ENCODE measurements at places on chromosomes 16 and 17. TPM values are rescaled to one million over a fixed set of nuclear protein-coding genes. Genes with fewer than 3 reads are reported as not detected.

Gene DRC3
- total RNA-seq, result 1.1 TPM

Gene ZG16B
- not detected for total RNA-seq

GRCh38 chr16:67962135-67962534 is 6.3 kb downstream of the SLC12A4 start:
- H3K27ac ChIP-seq, result no peak overlapping the region
- peaks cover 40% of the 10 kb centered on the region for H3K4me1 ChIP-seq

DNA sequence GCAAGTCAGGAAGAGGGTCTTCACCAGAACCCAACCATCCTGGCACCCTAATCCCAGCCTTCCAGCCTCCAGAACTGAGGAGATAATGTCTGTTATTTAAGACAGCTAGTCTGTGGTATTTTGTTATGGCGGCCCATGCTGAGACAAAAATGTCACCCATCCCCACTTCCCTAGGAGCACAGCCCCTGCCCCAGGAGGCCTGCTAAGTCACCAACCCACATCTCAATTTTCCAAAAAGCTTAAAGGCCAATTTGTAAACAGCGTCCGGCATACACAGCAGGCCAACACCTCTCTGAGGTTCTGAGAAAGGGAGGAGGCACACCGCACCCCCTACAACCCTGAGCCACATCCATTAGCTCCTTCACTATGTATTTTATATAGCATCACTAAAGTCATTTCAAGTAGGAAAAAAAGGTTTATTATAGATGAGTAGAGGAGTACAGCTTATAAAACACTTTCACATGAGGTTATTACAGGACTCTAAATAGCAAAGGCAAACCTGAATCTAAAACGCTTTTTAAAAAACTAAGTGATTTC is 6.9 kb downstream of the TMEM170A start:
- H3K27ac ChIP-seq, result no peak overlapping the region
- no peak overlapping the region for H3K4me3 ChIP-seq
- H3K36me3 ChIP-seq, result no peaks in the 10 kb centered on the region
- DNase-seq, result no peak

Gene MT1A
- total RNA-seq, result not detected

GRCh38 chr16:75565640-75566039 is 539 bp upstream of the GABARAPL2 start:
- peak overlapping the region; percentile 83 for H3K27ac ChIP-seq
- peaks cover 9% of the 10 kb centered on the region for H3K27me3 ChIP-seq
- peaks cover 11% of the 10 kb centered on the region for H3K4me1 ChIP-seq
- peak overlapping the region; percentile 95 for H3K4me3 ChIP-seq

GRCh38 chr16:85983606-85984230 is 84.8 kb downstream of the IRF8 start:
- H3K36me3 ChIP-seq, result no peaks in the 10 kb centered on the region
- H3K27me3 ChIP-seq, result peaks cover 40% of the 10 kb centered on the region
- no peak for DNase-seq
- no peaks in the 10 kb centered on the region for H3K4me1 ChIP-seq
- H3K27ac ChIP-seq, result no peak overlapping the region

DNA sequence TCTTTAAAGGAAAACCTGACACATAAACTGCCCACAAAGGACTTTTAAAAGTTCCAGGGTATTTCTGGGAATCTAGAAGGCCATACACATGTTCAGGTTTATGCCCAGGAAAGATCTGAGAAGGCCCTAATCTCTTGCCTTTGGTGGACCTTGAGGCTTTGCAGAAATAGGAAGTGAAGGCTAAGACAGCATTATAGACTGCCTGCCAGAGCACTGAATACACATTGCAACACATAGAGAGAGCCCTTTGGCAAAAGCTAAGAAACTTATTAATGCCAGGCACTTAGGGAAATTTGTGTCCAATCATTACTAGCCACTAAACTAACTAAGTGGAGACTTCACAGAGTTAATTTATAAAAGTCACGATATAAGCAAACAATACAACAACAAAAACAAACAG is 70.4 kb downstream of the MMD start:
- H3K4me1 ChIP-seq, result no peaks in the 10 kb centered on the region
- no peak for DNase-seq
- H3K27ac ChIP-seq, result no peak overlapping the region

Gene CLEC19A
- not detected for total RNA-seq

- no peaks in the 10 kb centered on the region for H3K36me3 ChIP-seq
- no peaks in the 10 kb centered on the region for H3K27me3 ChIP-seq
These were observed 79.5 kb downstream of the GNAO1 start for GRCh38 chr16:56270828-56271227.

- H3K4me3 ChIP-seq, result no peak overlapping the region
- no peaks in the 10 kb centered on the region for H3K4me1 ChIP-seq
- H3K27ac ChIP-seq, result no peak overlapping the region
- DNase-seq, result no peak
These were observed 29.3 kb downstream of the GNGT2 start for GRCh38 chr17:49180998-49181635.

- H3K36me3 ChIP-seq, result no peaks in the 10 kb centered on the region
- no peak overlapping the region for H3K27ac ChIP-seq
- peak; percentile 8 for DNase-seq
- H3K27me3 ChIP-seq, result no peaks in the 10 kb centered on the region
These were observed 27.3 kb downstream of the TBC1D16 start for GRCh38 chr17:80008383-80008840.

Gene HOXB1
- not detected for total RNA-seq

DNA sequence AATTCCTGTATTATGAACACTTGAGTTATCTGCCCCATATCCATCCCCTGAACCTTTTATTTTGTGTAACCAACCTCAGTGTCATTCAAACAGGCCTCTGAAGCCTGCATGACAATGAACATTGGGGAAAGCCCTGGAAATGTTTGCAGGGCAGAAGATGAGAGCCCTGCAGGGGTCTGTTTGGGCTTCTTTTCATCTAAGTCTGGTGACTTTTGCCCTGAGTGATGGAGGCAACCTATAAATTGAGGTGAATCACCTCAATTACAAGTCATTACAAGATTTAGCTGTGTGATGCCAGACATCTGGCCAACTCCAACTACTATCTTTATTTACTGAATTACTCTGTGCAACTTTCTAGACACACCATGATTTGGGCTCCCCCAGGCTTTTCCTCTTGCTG is 189.2 kb downstream of the MAF start:
- H3K27me3 ChIP-seq, result no peaks in the 10 kb centered on the region
- no peaks in the 10 kb centered on the region for H3K4me1 ChIP-seq
- no peak overlapping the region for H3K4me3 ChIP-seq
- H3K27ac ChIP-seq, result no peak overlapping the region

Gene HIC1
- total RNA-seq, result 14.5 TPM

- no peaks in the 10 kb centered on the region for H3K4me1 ChIP-seq
- H3K4me3 ChIP-seq, result no peak overlapping the region
- no peaks in the 10 kb centered on the region for H3K27me3 ChIP-seq
- H3K36me3 ChIP-seq, result peaks cover 3% of the 10 kb centered on the region
- no peak overlapping the region for H3K27ac ChIP-seq
- no peak for DNase-seq
These were observed 93.9 kb downstream of the STH start for GRCh38 chr17:46092991-46093390.

- H3K27me3 ChIP-seq, result no peaks in the 10 kb centered on the region
- peaks cover 10% of the 10 kb centered on the region for H3K36me3 ChIP-seq
- H3K4me3 ChIP-seq, result no peak overlapping the region
- no peaks in the 10 kb centered on the region for H3K4me1 ChIP-seq
- no peak for DNase-seq
These were observed 68.2 kb downstream of the RNF213 start for GRCh38 chr17:80328634-80329380.

DNA sequence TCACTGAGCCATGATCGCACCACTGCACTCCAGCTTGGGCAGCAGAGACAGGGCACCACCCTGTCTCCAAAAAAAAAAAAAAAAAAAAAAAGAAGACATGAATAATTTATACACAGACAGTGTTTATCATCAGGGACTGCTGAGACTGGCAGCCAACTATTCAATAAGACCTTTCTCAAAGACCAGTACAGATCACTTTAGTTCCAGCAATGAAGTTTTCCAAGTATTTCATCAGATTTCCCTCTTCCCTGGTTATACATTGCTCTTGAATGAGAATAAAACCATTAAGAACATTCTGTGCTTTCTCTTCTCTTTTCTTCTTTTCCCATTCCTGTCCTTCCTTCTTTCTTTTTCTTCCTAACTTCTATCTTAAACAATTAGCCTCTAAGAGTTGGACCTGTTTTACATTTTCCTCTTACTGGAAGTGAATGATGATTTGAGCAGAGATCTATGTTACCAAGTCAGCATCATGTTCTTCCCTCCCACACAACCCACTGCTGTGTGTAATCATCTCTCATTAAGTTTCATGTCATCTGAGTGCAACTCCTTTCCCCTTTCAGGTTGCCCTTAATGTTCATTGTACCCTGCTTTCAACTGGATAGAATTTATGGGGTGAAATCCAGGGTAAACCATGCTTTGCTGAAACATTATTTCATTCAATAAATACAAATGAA is 35.9 kb upstream of the SMIM36 start:
- H3K27me3 ChIP-seq, result peaks cover 7% of the 10 kb centered on the region
- peak; percentile 42 for DNase-seq
- no peaks in the 10 kb centered on the region for H3K36me3 ChIP-seq
- no peak overlapping the region for H3K27ac ChIP-seq
- H3K4me1 ChIP-seq, result no peaks in the 10 kb centered on the region

Gene PLXDC1
- total RNA-seq, result 8.9 TPM

DNA sequence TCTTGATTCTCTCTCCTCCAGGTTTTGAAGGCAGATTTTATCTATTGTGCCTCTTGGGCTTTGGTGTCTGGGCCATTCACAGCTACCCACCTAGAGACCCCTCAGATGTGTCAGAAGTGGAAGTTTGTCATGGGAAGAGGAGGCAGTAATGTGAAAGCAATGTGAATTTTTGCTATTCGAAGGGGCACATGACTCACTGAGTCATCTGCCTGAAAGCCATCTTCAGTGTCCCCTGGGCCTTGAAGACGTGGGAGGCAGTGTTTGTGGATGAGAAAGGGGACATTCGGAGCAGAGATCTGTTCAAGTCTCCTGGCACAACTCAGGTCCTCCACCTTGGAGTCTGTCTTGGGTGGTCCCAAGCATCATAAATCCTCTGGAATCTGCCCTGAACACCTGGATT is 530.2 kb downstream of the NPIPA7 start:
- no peak overlapping the region for H3K27ac ChIP-seq
- no peaks in the 10 kb centered on the region for H3K4me1 ChIP-seq
- no peak overlapping the region for H3K4me3 ChIP-seq
- no peak for DNase-seq

Gene CD79B
- not detected for total RNA-seq

DNA sequence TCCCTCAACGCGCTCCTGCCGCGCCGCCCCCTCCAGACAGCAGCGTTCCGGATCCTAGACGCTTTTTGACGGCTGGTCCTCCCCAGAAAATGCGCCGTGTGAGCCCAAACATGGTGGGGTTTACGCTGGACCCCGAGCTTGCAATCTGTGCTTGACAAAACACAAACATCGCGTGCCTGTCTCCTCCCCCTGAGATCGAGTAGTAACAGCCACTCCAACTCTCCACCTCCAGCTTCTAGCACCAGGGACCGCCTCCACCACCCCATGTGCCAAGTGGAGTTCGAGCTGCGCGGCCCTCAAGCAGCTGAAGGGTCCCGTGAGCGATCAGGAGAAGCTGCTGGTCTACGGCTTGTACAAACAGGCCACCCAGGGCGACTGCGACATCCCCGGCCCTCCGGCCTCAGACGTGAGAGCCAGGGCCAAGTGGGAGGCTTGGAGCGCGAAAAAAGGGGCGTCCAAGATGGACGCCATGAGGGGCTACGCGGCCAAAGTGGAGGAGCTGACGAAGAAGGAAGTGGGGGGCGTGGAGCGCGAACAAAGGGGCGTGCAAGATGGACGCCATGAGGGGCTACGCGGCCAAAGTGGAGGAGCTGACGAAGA is 656 bp upstream of the GEMIN4 start:
- no peaks in the 10 kb centered on the region for H3K27me3 ChIP-seq
- peak overlapping the region; percentile 76 for H3K4me3 ChIP-seq
- H3K36me3 ChIP-seq, result peaks cover 9% of the 10 kb centered on the region
- peak; percentile 49 for DNase-seq

Gene KRT33B
- total RNA-seq, result not detected

Gene SOX9
- 33.8 TPM for total RNA-seq

Gene CHP2
- total RNA-seq, result not detected

GRCh38 chr16:71880176-71880575 is 3.8 kb downstream of the ZNF821 start:
- no peak overlapping the region for H3K4me3 ChIP-seq
- H3K36me3 ChIP-seq, result peaks cover 18% of the 10 kb centered on the region
- no peak overlapping the region for H3K27ac ChIP-seq
- H3K4me1 ChIP-seq, result peaks cover 9% of the 10 kb centered on the region

DNA sequence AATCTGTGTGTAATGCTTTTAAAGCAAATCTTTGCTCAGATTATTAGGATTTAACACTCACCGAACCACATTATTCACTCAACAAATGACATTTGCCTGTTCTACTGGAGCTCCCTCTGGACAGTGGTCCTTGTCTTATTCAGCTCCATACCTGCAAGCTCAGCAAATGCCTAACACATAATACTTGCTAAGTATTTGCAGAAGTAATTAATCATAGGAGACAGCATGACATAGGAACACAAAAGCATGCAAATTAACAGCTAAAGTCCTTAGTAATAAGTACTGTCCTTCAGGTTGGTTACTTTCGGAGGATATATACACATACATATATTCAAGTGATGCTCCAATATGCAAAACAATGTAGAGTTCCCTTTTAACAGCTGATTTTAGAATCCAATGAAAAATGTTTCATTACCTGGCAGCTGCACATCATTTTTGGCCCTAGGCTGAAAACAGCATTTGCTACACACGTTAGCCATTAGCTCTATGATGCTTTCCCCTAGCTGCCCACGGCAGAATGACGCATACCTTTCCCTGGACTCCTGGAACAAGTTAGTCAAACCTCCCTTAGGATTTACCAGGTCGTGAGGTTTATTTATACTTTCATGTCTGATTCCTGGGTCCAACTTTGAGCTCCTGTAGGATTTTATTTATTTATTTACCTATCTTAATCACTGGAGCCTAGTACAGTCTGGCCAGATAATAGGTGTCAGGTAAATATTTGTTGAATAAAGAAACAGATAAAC is 8.6 kb downstream of the BRD7 start:
- H3K36me3 ChIP-seq, result peaks cover 31% of the 10 kb centered on the region
- no peaks in the 10 kb centered on the region for H3K4me1 ChIP-seq
- no peak overlapping the region for H3K4me3 ChIP-seq
- DNase-seq, result peak; percentile 72
